ENCODE measurements at places on chromosomes 7 and 10.

DNA sequence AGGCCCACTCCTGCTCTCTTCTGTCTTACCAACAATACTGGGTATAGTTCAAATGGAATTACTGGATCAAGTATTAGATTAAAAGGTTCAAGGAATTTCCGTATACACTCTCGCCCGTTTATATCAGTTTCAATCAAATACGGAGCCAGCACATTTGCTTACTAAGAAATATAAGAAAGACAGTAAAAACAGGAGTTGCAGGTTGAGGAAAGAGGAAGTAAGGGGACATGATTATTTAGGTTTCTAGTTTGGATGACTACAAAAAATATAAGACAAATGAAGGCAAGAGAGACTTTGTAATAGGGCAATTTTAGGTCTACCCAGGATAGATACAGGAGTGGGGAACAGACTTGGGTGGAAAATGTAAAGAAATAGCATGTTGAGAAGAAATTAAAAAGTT is 109.9 kb upstream of the ABI1 start:
- ATAC-seq, result no peak

GRCh38 chr10:93579089-93579488 is 12.6 kb downstream of the FFAR4 start:
- ATAC-seq, result no peak

GRCh38 chr10:71893920-71894319 is 42.9 kb upstream of the PSAP start:
- ATAC-seq, result no peak

DNA sequence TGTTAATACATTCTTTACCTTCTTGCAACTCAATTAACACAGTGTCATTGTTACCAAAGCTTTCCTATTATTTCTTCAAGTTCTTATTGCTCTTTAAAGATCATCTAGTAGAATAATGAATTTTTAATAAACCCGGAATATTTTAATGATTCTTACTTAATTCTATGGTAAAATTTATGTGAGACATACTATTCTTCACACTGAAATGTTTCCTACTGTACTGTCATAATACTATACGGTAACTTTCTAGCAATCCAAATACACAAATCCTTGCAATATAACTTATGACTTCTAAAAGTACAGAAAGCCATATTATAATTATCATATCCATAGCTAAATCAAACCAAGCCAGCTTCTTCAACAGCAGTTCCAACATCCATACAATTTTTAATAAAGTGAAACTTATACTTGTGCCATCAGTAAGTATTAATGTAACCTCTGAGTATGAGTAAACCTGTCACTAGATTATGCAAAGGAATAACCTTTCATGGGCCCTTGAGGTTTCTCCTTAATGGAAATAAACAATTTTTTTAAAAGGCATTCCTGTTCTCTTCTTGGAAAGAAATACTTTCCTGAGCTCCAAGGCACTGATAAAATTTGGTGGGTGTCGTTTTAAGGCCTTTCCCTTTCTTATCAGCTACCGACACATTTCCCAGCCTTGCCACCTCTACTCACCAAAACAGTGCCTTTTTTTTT is 87.4 kb downstream of the IMMP2L start:
- ATAC-seq, result no peak

- ATAC-seq, result no peak
Observed at GRCh38 chr7:152899004-152899403, 139.5 kb downstream of the ACTR3B start.

GRCh38 chr7:155251831-155252230 is 45.8 kb upstream of the INSIG1 start:
- ATAC-seq, result no peak

Measured in SK-N-SH treated with all-trans-retinoic acid at 6 μM for 48 hours (cell line).